ENCODE measurements at places on chromosomes 4 and X.

- no peak for DNase-seq
Measured at GRCh38 chr4:31169846-31170245, 449.7 kb downstream of the PCDH7 start.

- peak; percentile 34 for DNase-seq
Measured at GRCh38 chrX:54181202-54181953, 1.7 kb downstream of the FAM120C start.

- no peak for DNase-seq
Measured at GRCh38 chr4:87391576-87392054, 627 bp upstream of the HSD17B11 start.

GRCh38 chrX:109533005-109533404, 3.6 kb upstream of the NXT2 start:
- DNase-seq: no peak

DNA sequence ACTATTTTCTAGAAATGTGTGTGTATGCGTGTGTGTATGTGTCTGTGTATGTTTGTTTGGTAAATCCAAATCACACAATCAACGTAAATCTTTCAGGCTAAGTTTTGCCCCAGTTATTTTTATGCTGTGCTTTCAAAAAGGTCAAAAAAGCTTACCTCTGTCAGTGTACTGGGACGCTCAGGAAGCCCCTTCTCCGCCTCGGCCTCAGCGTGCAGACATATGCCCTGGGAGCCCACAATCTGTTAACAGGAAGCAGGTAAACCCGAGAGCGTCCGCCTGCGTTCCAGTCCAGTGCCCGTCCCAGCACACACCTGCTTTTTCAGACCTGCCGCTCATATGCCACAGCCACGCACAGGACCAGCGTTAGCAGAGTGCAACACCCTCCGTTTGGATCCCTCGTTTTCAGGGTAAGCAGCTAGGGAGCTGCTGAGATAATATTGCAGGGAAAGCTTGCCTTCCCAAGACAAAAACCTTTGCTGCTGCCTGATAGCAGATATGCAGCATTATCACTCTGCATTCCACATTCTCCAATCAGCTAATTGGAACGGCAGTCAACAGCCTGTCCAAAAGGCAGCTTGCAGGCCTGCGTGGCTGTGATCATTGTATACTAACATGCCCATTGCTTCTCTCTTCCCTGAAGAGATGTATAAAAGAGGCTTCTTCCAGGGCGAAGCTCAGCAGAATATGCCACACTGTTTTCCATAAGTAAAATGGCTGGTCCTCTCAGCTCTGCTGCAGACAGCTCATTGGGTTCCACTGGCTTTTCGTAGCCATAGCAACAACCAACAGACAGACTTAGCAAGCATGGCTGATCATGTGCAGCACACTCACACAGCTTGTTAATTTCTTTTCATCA, at the start of gene SORBS2:
SORBS2 (minus strand) TSS at position 686 of the 856 bp plus-strand sequence. CDS start 121,623 bp downstream, outside the sequence.
- peak; percentile 58 for DNase-seq

GRCh38 chrX:68999356-68999755, 165.9 kb downstream of the PJA1 start:
- peak; percentile 38 for DNase-seq

GRCh38 chr4:109574931-109575804, 15.1 kb downstream of the MCUB start:
- no peak for DNase-seq

GRCh38 chr4:145307120-145307519, 126.7 kb upstream of the OTUD4 start:
- DNase-seq: no peak

- DNase-seq: peak; percentile 40
Measured at GRCh38 chrX:80285131-80285773, 135.0 kb upstream of the TENT5D start.

DNA sequence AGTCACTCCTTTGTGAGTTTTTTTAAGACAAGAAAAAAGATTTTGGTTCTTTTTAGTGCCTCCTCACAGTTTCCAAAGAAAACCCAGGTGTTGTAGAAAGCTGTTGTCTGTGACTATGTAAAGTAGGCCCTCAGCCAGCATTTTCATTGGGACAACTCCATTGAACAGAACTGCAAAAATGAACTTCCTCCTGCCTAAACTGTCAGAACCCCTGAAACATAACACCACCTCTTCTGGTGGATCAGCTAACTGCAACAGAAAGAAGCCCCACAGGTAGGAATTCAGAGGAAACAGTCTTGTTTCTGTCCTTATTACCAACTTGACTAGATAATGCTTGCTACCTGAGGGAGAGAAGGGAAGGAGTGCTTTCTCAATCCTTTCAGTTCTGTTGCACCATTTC, 3.4 kb upstream of the ATP11C start:
- DNase-seq: no peak

DNA sequence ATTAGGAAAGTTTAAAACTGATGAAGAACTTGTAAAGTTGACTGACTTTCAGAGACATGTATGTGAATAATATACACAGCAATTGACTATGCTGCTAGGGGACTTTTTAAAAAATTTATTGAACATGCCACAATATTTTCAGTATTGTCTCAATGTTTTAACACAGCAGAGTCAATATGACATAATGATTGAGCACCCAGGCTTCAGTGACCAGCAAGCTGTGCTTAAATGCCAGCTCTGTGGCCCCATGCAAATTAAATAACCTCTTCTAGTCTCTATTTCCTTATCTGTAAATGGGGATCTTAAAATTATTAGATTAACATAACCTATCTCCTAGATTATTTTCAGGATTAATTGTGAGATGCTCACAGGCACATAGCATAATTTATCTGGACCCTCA, 56.8 kb upstream of the TXK start:
- no peak for DNase-seq

DNA sequence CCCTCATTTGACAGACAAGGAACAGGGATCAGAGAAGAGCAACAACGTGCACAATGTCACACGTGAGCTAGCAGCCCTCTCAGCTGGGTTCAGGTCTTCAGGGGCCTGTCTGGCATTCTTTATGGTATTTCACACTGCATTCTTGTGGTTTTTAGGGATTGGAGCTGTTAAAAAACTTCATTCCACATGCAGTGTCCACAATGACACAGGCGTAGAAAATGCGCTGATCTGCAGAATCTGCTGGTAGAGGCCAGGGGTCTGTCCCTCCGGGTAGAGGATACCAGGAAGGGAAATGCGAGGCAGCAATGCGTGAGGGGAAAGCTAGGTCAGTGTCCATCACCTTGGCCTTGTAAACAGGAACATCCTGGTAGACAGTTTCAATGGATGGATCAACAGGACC, 36.6 kb downstream of the MAP7D3 start:
- DNase-seq: peak; percentile 71

DNA sequence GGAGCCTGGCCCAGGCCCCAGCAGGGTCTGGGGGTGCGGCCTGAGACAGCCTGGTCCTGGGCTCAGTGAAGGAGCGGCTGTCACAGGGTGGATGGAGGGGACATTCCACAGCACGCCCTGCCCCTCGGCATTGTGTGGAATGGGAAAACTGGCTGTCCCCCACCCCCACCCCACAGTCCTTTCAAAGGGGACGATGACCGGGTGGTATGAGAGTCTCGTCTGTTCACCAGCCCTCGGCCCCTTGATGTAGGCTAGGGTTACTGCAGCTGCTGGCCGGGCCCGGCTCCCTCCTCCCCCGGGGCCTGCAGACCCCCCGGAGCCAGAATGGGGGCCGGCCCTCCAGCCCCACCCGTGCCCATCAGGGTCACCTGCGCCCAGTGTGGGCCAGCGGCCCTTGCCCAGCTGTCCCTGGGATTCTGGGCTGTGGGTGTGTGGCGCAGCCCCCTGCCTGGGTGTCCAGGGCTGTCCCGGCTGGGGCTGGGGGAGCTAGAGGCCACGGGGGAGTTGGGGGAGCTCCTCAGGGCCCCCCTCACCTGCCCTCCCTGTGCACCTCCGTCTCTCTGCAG, 11.7 kb downstream of the FGFRL1 start:
- DNase-seq: no peak

GRCh38 chr4:93384887-93385286, 443.7 kb upstream of the ATOH1 start:
- peak; percentile 1 for DNase-seq

GRCh38 chr4:16496501-16496900, 270.2 kb upstream of the TAPT1 start:
- DNase-seq: peak; percentile 62

- DNase-seq: peak; percentile 88
Measured at GRCh38 chr4:7808752-7809151, 130.9 kb downstream of the AFAP1 start.
